ENCODE measurements at places on chromosomes 16 and 17. TPM values are rescaled to one million over a fixed set of nuclear protein-coding genes. Genes with fewer than 3 reads are reported as not detected.

USP6 gene
- total RNA-seq: 0.38 TPM

CLEC18A gene
- total RNA-seq: 2.2 TPM

HSF5 gene
- not detected for total RNA-seq

CTNS gene
- total RNA-seq: 11.1 TPM

TAX1BP3 gene
- 135 TPM for total RNA-seq

KRT25 gene
- not detected for total RNA-seq

ATP1B2 gene
- total RNA-seq: 10.2 TPM

GRCh38 chr16:51113236-51114125, 37.6 kb downstream of the SALL1 start:
- peaks cover 96% of the 10 kb centered on the region for H3K27me3 ChIP-seq
- H3K27ac ChIP-seq: no peak overlapping the region
- no peaks in the 10 kb centered on the region for H3K36me3 ChIP-seq
- DNase-seq: no peak

DNA sequence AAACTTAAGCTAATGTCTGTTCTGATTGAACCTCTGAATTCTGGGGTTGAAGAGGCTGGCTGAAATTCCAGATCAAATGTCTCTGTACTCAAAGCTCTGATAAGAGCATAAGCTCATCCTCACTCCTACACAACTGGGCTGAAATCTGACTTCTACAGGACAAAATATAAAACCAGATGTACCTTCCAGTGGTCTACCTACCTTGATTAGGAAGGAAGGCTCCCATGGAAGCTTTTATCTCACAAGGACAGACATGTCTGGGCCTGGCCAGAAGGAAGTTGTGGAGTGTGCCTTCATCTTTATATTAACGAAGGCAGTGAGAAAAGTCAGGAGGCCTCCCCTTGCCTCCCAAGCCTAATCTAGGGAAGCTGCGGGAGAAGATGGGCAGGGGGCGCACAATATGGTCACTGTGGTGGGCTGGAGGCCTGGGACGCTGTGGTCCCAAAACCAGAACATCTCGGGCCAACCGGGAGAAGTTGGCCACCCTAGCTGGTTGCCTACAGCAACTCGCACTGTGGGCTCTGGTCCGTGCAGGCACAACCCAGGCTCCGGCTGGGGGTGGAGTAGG, 55.6 kb upstream of the LRRC37A3 start:
- H3K4me3 ChIP-seq: peak overlapping the region; percentile 90
- H3K27ac ChIP-seq: peak overlapping the region; percentile 97
- DNase-seq: no peak
- peaks cover 20% of the 10 kb centered on the region for H3K4me1 ChIP-seq

DNA sequence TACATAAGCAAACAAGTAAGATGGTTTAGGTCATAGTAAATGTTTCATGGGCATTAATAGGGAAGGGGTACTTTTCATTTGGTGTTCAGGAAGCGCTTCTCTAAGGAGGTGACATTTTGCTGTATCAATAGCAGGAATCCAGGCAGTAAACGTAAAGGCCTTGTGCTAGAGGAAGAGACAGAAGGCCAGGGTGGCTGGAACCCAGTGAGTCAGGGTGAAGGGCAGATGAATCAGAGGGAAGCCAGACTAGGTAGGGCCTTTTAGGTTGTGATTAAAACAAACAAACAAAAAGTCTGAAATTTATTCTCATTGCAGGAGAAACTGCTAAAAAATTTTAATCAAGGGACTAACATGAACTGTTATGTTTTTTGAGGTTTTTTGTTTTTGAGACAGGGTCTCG, 6.5 kb downstream of the BMERB1 start:
- H3K27me3 ChIP-seq: peaks cover 25% of the 10 kb centered on the region
- no peak overlapping the region for H3K4me3 ChIP-seq
- DNase-seq: no peak
- H3K27ac ChIP-seq: no peak overlapping the region
- H3K4me1 ChIP-seq: no peaks in the 10 kb centered on the region

- H3K4me1 ChIP-seq: peaks cover 34% of the 10 kb centered on the region
- peaks cover 23% of the 10 kb centered on the region for H3K27me3 ChIP-seq
- H3K4me3 ChIP-seq: peak overlapping the region; percentile 71
Observed at GRCh38 chr17:386141-386876, 33.7 kb upstream of the RPH3AL start.

DNA sequence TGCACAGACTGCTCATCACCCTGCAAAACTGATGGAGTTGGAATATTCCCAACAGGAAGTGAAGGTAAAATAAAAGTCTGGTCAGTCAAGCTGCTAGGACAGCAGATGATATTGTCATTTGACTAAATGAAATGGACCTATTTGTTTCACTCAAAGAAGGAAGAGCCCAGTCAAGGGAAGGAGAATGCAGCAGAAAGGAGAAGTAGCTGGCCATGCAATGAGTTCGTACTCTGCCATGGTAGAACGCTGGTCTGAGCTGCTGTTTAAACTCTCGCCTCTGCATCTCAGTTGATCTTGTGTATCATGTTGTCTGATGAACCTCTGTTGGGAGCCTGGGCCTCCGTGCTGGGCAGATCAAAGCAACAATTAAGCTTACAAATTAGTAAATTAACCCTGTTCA, 15.6 kb upstream of the YPEL2 start:
- no peaks in the 10 kb centered on the region for H3K36me3 ChIP-seq
- no peak overlapping the region for H3K27ac ChIP-seq
- no peaks in the 10 kb centered on the region for H3K27me3 ChIP-seq
- H3K4me3 ChIP-seq: no peak overlapping the region
- no peak for DNase-seq

- DNase-seq: no peak
- H3K36me3 ChIP-seq: peaks cover 2% of the 10 kb centered on the region
- no peak overlapping the region for H3K4me3 ChIP-seq
Observed at GRCh38 chr17:75530837-75531720, 5.6 kb downstream of the LLGL2 start.

DNA sequence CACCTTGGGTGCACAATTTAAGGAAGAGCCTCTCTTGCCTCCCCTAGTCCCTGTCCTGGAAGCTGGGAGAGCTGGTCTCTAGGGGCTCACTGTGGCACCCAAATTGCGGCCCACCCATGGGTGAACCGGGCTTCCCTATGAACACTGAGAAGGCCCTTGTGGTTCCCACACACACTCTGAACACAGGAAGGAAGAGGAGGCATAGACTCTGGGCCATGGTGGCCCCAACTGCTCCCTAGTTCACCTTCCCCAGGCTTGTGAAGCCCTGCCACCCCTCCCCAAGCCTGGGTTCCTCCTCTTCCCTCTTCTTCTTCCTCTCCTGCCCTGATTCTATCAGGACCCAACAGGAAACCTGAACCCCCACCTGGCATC, 10.5 kb downstream of the SREBF1 start:
- H3K27ac ChIP-seq: peak overlapping the region; percentile 91
- DNase-seq: no peak
- no peak overlapping the region for H3K4me3 ChIP-seq

DNA sequence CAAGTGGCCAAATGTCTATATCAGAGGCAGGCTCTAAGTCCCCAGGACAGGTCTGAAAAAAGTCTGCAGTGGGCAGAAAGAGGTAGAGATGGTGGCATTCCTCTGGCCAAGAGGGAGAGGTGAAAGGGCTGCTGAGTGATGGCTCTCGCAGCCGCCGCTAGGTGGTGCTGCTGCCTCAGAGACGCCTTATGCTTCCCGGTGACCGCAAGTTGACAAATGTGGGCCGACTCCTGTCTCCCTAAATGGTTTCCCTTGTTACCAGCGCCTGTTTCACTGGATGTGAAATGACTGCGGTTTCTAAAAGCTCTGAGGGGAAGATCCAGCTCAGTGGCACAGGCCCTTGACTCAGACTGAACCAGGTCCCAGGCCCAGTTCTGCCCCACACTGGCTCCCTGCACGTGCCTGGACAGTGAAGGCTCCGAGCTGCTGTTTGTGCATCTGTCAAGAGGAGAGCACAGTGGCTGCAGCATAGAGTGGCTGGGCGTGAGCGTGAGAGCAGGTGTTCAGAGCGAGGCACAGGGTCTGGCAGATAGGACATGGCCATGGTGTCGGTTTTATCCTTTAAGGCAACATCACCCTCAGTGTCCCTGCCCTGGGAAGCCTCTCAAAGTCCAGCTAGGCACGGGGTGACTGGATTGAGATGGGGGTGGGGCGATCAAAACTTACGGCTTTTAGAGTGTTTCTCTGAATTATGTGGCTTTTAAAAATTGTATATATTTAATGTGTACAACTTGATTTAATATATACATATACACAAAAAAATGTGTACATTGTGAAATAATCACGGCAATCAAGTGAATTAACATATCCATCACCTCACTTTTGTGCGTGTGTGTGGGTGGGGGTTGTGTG, 19.9 kb downstream of the CLEC16A start:
- peaks cover 4% of the 10 kb centered on the region for H3K4me1 ChIP-seq
- no peak overlapping the region for H3K27ac ChIP-seq
- peaks cover 8% of the 10 kb centered on the region for H3K36me3 ChIP-seq

DNA sequence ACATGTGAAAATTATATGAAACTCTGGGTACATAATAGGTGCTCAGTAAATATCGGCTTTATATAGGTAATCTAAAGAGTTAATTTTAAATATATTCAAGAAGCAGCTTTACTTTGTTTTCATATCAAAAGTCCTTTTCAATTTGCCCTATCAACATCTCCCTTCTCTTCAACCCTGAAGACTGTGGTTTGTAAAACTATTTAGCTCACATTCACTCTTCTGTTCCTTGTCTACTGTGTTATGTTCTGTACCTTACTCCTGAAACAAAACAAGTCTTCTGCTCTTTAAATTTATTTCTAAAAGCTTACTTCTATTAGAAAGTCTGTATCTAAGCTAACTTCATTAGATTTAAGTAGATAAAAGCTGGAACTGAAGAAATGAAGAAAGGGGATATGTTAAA, 301.7 kb upstream of the PMFBP1 start:
- H3K27ac ChIP-seq: no peak overlapping the region
- H3K27me3 ChIP-seq: no peaks in the 10 kb centered on the region
- H3K4me1 ChIP-seq: peaks cover 6% of the 10 kb centered on the region
- H3K4me3 ChIP-seq: no peak overlapping the region
- no peak for DNase-seq

DNA sequence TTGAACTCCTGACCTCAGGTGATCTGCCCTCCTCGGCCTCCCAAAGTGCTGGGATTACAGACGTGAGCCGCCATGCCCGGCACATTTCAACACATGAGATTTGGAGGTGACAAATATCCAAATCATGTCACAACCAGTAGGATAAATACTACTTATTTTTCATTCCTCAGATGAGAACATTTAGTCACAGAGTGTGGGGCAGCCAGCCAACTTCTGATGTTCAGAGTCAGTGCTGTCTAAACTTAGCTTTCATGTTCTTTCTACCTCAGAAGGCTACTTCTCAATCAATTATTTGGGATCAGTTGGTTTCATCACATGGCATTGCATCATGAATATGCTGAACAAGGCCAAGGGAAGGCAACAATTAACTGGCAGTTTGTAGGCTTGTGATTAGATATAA, 134.5 kb downstream of the CDH13 start:
- no peak overlapping the region for H3K27ac ChIP-seq
- no peak for DNase-seq
- H3K4me3 ChIP-seq: no peak overlapping the region
- no peaks in the 10 kb centered on the region for H3K4me1 ChIP-seq

DNA sequence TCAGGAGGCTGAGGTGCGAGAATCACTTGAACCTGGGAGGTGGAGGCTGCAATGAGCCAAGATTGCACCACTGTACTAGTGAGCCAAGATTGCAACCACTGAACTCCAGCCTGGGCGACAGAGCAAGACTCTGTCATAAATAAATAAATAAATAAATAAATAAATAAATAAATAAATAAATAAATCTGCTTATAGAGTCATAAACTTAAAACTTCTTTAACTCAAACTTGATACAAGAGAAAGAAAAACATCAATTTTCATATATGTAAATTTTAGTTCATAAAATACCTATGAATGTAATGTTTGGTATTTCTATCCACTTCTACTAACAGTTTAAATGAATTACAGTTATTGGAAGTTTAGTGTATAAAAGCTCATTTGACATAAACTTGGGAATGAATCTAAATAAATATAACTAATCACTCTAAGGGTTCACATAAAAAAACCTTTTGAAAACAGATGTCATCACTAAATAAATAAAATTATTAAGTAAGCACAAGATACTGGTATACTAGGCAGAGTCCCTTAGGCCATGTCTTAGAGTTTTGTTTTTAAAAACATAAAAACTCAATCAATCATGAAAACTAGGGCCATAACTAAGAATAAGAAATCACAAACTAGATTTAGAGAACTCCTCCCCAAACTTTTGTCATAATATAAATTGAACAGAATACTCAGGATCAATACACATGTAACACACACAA, 54.1 kb downstream of the SMURF2 start:
- H3K27me3 ChIP-seq: no peaks in the 10 kb centered on the region
- no peak for DNase-seq
